Activated CD4-positive, alpha-beta memory T cell treated with anti-CD3 and anti-CD28 coated beads for 36 hours (primary cell): ENCODE measurements at places on chromosomes 11 and 22.

GRCh38 chr11:9479899-9480298 lies 19.1 kb downstream of the ZNF143 start:
- no peak for DNase-seq

- no peak for DNase-seq
Observed at GRCh38 chr11:64086258-64087123, 50.8 kb downstream of the FLRT1 start.

DNA sequence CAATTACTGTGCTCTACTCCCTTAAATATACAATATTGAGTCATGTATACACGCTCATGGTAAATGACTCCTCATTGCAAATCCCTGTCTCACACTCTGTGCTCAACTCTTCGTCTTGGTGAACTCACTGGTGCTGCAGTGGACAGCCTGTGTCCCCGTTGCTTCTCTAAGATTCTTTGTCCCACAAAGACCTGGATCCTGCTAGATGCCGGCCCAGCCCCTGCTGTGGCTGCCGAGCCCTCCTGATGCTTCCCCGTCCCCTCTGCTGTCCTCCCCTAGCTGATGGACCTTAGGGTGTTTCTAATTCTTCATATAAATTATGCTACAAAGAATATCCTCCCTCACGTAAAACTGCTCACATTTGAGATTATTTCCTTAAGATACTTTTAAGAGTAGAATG lies 5.5 kb downstream of the APOL2 start:
- no peak for DNase-seq

GRCh38 chr11:35347921-35348331 lies 71.4 kb downstream of the SLC1A2 start:
- DNase-seq, result no peak

DNA sequence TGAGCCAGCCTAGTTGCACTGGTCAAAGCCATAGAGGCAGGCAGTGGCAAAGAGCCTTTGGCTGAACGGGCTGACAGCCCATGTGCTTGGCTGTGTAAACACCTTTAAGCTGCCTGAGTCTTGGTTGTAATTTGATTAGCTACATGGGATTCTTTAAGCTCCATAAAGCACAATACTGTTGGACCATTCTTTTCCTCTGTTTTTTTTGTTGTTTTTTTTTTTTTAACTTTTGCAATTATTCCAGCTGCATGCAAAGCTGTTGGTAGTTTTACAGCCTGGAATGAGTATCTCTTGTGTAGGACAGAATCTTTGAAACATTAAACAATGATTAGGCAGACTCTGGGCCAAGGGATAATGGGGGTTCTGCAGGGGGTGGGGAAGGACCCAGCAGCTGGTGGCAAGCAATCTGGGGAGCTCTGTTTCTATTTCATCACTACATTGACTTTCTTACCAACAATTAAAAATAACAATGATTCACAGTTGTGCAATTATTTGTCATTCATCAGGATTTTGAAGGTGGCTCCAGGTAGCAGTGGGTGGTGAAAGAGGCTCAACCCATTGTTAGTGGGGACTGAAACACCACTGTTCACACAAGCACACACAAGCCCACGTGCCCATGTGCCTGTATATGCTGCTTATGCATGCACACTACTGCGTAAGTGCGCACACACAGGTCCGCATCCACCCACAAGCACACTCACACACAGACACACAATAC lies 69.5 kb upstream of the CSNK2A3 start:
- DNase-seq, result no peak

GRCh38 chr22:20018001-20018400 lies 1.4 kb upstream of the ARVCF start:
- DNase-seq, result no peak

DNA sequence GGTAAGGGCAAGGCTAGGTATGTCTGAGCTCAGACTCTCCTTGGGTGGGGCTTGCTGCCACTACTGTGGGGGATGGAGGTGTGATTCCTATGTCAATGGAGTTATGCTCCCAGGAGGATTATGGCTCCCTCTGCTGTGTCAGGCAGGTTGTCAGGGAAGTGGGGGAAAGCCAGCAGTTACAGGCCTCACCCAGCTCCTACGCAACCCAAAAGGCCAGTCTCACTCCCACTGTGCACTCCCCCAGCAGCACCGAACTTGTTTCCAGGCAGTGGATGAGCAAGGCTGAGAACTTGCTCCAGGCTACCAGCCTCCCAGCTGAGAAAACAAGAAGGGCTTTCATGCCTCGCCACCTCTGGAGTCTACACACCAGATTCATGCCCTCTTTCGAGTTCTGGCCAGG lies 18.2 kb downstream of the C11orf91 start:
- DNase-seq, result no peak

- no peak for DNase-seq
Observed at GRCh38 chr22:22076361-22076760, 93.8 kb upstream of the TOP3B start.

DNA sequence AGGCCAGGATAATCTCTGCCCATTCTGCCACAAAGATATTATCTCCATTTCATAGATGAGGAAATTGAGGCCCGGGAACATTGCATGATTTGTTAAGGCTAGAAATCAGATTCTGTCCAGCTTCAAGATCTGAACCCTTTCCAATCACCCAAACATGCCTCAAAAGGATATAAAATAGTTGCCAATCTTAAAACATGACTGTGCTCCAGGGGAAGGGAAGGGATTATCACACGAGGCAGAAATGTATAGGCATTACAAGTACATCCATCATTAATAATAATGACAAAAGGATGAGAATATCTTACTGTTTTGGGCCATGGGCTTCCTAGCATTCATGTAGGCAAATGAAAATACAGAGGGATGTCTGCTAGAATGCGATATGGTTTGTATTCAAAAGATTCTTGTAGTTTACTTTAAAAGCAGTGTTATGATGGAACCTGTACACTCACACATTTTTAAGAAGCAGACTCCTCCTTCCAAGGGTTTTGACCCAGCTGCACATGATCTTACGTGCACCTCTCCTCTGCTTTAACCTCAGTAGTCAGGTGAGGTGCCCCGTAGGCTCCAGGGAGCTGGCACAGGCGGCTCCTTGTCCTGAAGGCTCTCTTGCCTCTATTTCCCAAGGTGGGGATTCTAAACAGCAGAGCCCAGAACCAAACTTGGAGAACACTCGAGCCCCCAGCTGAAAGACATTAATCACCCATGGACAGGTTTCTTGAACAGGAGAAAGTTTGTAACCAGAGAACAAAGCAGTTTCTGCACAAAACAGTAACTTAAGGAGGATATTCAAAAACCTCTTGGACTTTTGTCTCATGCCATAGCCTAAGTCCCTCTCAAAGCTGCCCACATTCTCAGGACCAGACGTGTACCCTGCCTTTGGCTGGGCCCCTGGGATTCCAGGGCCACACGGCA lies 36.0 kb downstream of the PARVA start:
- no peak for DNase-seq

DNA sequence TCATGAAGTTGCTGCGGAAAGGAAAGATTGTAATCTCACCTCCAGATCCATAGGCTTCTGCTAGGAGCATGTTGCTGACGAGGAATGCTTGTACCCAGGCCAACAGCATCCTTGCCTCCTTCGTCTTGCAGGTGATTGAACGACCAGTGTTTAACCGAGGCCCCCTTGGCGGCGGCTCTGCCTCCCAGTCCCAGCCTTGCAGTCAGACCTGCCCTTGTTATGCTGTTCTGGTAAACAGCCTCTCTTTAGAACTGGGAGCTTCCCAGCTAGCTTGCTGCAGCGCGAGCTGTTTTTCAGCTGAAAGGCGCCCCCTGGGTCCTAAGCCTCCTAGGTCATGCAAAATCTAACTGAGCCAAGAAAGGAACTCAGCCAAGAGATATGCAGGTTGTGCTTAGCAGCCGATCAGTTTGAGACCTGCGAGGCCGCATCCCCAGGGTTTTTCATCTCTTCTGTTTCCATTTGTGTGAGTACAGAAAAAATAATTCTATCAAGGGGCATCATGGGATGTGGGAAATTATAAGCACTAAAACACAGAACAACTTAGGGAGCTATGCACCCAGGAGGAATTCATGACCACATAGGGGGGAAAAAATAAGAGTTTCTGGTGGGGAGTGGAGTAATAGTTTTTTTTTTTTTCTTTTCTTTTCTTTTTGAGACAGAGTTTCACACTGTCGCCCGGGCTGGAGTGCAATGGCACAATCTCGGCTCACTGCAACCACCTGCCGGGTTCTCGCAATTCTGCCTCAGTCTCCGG lies at the start of gene PIK3IP1:
TSS of gene PIK3IP1 (minus strand) at position 253 of the 754 bp plus-strand sequence. CDS start at position 109, 144 bp downstream.
- peak; percentile 92 for DNase-seq

GRCh38 chr11:126407101-126407521 lies 51.6 kb downstream of the ST3GAL4 start:
- DNase-seq, result no peak

DNA sequence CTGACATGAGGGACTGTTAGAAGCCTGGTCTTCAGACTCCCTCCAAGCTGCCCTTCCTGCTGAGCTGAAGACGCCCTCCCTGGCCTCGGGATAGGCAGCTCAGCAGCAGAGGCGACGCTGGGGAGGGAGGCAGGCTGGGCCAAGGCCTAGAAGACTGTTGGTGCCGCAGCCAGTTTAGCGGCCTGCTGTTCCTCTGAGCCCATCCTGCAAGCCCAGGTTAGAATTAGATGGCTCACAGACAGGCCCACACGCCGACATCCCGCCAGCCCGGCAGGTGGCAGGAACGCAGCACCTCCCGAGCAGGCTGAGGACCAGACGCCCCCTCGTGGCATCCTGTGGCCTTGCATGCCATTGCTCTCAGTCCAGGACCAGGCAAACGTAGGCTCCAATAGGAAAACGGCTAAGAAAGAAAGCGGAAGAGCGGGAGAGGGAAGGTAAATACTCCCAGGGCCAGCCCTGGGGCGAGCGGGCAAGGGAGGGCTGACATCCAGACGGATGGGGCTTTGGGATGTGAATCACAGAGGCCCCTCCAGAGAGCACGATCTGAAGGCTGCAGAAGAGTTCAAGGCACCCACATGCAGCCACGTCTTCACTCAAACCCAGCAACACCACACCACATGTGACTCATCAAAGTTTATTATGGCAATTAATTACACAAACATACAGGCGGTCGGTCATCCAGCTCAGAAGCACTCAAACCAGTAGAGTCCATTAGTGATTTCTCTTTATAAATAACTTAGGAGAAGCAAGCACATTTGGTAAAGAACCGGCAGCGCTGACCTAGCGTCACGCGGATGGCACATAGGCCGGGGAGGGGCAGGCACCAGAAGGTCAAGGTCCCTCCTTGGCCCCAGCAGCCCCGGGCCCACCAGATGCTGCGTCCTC lies 27.6 kb downstream of the CD5 start:
- peak; percentile 95 for DNase-seq

DNA sequence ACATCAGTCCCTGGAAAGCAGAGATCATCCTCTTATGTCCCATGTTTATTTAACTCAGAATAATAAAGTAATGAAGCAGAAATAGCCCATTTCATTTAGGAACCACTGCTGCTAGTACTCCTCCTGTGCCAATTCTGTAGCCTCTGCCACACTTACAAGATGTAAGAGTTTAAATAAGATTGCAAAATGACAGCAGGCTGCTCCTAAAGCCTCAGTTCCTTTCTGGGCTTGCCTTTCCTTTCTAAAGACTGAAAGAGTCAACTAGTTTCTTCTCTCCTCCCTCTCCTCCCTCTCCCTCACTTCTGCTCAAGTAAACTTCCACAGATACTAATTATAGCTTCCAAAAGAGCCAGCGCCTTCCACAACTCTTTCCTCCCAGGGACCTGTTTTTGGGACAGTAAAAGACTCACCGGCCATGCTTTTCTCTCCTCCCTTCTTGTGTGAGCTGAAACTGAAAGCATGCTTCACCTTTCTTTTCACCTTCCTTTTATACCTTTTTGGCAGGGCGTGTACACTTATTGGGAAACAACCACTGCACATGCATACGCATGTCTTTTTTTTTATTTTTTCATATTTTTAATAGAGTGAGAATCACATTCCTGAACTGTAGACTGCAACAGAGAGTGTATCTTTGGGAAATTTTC lies 26.1 kb upstream of the CARD16 start:
- DNase-seq, result no peak

DNA sequence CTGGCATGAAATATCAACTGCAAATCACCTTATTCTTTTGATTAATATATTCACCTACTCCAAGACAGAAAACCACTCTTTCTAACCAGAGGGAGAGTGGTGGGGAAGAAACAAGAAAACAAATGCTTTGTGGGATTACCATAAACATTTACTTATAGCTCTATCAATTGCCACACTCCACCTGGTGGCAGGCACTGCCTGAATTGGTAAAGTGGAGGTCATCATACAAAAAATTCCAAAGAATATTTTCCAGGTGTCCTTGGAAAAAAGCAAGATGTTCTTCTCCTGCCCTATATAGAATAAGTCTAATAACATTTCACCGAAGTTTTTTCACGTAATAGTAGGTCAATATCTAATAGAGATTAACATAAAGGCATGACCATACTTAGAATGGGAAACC lies 45.3 kb downstream of the PHF21A start:
- no peak for DNase-seq

DNA sequence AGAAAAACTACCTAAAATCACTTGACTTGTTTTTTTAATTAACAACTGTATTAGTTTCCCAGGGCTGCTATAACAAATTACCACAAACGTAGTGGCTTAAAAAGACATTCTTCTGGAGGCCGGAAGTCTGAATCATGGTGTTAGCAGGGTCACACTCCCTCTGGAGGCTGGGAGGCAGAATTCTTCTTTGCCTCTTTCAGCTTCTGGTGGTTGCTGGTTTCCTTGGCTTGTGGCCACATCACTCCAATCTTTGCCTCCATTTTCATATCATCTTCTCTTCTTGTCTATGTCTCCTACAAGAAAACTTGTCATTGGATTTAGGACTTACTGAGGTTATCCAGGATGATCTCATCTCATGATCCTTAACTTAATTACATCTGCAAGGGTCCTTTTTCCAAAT lies 7.4 kb upstream of the INCENP start:
- no peak for DNase-seq

GRCh38 chr22:41021061-41021612 lies 70.0 kb downstream of the RBX1 start:
- no peak for DNase-seq

DNA sequence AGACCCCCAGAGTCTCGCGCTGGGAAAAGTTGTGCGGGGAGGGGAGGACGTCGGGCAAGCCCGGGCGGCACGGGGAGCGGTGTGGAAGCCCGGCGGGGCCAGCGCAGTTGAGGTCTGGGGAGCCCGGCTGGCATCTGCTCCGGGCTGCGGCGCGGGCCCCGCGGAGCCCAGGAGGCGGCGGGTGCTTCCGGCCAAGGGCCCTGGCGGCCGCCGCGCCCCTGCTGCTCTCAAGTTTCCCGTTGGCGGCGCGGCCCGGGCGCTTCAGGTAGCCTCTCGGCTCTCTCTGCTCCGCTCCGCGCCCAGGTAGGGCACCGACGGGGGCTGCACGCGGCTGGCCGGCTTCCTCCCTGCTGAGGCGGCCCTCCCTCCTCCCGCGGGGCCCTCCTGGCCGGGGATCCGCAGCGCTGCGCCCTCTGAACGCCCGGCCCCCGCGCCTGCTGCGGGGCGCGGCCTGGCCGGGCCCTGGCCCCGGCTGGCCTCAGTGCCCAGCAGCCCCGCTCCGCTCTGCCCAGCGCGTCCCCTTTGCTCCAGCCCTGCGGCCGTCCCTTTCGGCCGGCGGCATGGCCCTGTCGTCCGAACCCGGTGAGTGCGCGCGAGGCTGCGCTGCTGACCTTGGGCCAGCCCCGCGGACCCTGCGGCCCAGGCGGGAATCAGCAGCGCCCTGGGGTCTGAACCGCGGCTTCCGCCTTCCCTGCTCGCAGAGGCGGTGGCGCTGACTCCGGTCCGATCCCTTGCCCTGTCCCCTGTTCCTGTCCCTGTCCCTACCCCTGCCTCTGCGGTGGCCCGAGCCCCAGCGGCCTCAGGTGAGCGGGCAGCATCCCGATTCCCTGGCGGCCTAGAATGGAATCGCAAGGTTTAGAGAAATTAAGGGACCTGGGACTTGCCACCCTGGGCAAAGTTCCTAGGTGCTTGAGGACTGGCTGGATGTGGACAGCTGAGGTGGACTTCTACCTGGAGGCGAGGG lies 4.3 kb upstream of the AMPD3 start:
- DNase-seq, result peak; percentile 68
